ENCODE measurements at places on chromosomes 5 and 9. TPM values are rescaled to one million over a fixed set of nuclear protein-coding genes. Genes with fewer than 3 reads are reported as not detected.

GRCh38 chr5:75574791-75575190 is 36.5 kb upstream of the ANKDD1B start:
- no peak for DNase-seq

- DNase-seq, result peak; percentile 61
These were observed 551.2 kb upstream of the KLF4 start for GRCh38 chr9:108040783-108041182.

DNA sequence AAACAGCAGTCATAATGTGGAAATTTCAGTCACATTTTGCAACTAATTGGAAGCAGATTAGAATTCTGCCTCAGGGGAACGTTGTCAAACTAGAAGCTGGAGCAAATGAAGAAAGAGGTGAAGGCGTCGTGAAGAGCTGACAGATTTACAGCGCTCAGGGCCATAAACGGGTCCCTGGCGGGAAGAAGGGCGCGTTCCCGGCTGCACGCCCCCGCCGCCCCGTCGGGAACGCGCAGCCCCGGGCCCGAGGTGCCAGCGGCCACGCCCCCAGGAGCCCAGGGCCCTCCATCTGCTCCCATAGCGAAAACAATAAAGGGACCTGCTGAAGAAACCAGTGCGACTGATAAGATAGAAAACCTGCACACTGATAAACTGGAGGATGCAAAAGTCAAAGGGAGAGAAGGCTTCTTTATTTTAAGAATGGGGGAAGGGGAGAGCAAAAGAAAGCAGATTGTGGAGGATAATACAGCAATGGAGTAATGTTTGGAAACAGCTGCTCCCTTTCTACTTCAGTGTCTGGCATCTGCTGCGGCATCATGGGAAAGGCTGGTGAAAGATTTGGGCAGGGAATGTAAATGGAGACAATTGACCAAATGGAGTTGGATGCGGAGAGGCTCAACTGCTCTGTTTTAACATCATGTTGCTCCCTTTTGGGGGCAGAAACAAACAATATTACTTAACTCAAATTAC is 11.1 kb downstream of the ZNF608 start:
- no peak for DNase-seq

DNA sequence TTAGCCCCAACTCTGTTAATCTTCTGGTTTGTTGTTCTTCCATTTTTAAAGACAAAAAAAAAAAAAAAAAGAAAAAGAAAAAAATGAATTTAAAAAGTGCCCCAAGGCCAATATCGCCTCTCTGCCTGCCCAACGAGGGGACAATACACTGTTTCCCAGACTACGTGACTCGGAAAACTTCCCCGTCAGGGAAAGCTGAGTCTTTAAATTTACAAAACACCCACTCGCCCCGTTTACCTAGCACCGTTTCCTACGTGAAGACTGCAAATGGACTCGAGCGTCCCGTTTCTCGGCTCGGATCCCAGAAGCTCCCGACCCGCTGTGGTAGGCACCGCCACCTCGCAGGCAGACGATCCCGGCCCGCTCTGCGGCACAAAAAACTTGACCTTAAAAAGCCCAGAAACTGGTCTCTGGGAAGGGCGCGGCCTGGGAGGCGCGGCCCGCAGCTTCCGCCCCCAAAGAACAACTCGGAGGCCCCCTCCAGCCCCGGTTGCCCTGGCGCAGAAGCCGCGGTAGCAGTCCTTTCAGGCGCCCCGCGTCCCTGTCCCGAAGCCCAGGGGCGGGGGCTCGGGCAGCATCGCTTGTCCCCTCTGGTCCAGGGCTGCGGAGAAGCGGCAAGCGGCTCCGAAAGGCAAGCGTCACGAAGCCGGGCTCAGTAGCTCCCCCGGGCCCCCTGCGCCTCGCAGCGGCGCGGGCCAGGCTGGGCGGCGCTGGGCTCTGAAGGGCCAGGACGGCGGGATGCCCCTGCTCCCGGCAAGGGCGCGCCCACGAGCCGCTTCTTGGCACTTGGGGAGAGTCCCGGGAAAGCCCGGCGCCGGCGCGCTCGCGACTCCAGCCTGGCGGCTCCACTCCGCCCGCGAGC is at the start of gene GCNT4:
TSS of gene GCNT4 (minus strand) at position 367 of the 862 bp plus-strand sequence. CDS start 22,521 bp downstream, outside the sequence.
- no peak for DNase-seq

- no peak for DNase-seq
These were observed 8.2 kb upstream of the GDNF start for GRCh38 chr5:37847978-37848425.

The MARCHF6 gene
- 40.7 TPM for total RNA-seq

The SPAG8 gene
- total RNA-seq, result not detected

All from kidney epithelial cell (primary cell).